ENCODE measurements at places on chromosomes 13 and 19.

DNA sequence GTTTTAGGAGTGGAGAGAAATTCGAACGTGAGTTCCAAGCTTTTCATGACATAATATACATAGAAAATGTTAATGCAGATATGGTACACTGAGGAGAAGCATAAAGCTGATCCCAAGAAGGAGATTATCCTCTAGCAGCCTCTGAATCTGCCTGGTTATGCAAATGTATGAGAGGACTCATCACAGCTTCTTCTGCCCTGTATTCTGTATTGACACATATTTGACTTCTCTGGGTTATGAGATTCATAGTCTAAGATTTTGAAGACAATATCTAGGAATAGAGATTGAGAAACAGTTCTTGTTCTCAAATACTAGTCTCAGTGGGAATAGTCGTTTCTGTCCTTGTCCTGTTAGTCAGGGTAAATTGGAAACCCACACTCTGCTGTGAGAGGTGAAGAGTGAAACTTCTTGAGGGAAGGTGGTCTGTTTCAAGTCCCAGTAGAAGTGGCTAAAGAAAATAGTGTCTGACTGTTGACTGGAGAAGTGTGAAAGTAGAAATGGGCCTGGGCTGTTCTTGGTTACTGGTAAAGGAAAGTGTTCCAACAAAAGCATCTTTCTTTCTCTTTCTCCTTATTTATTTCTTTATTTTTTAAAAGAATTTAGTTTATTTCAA, 1356.6 kb downstream of the SLITRK5 start:
- H3K27me3 ChIP-seq = no peaks in the 10 kb centered on the region
- DNase-seq = no peak
- H3K36me3 ChIP-seq = no peaks in the 10 kb centered on the region
- H3K4me1 ChIP-seq = no peaks in the 10 kb centered on the region
- H3K4me3 ChIP-seq = no peak overlapping the region

DNA sequence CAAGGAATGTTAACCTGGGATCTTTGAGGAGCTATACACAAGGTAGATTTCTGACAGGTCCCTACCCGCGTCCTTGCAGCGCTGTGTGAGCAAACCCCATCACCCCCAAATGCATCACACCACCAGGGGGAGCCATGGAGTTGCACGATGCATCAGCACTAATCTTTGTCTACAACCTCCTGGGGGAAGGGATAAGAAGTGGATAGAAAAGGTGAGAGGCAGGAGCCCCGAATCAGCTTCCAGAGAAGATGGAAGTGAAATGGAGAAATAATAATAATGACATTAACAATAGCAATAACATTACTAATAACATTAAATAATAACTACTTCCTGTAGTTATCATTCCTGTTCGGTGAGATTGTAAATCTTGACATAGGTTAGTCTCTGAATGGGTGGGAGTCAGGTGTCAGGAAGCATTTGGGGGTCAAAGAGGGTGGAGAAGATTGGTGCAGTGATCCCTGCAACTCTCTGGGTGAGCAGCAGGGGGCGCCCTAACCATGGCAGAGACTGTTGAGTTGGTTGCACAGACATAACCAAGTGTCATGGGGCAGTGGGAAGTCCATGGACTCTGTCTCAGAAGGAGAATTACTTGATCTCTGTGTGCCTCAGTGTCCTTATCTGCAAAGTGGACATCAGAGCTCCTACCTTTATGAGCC, 16.5 kb downstream of the SIGLEC7 start:
- no peaks in the 10 kb centered on the region for H3K4me1 ChIP-seq
- no peak for DNase-seq
- H3K27ac ChIP-seq = no peak overlapping the region
- no peaks in the 10 kb centered on the region for H3K36me3 ChIP-seq
- no peaks in the 10 kb centered on the region for H3K27me3 ChIP-seq
- H3K4me3 ChIP-seq = no peak overlapping the region

- no peak overlapping the region for H3K4me3 ChIP-seq
- H3K27me3 ChIP-seq = no peaks in the 10 kb centered on the region
- DNase-seq = no peak
- H3K4me1 ChIP-seq = peaks cover 14% of the 10 kb centered on the region
- H3K27ac ChIP-seq = no peak overlapping the region
- no peaks in the 10 kb centered on the region for H3K36me3 ChIP-seq
Measured at GRCh38 chr13:33230178-33230881, 55.2 kb downstream of the STARD13 start.

- no peak for DNase-seq
- H3K27ac ChIP-seq = no peak overlapping the region
- H3K36me3 ChIP-seq = no peaks in the 10 kb centered on the region
- H3K4me3 ChIP-seq = no peak overlapping the region
- H3K27me3 ChIP-seq = no peaks in the 10 kb centered on the region
Measured at GRCh38 chr19:46137915-46138473, 10.0 kb upstream of the IGFL2 start.

GRCh38 chr13:75739244-75739868, 103.2 kb downstream of the LMO7 start:
- H3K27ac ChIP-seq = no peak overlapping the region
- no peak for DNase-seq
- no peak overlapping the region for H3K4me3 ChIP-seq

- DNase-seq = no peak
- no peak overlapping the region for H3K4me3 ChIP-seq
- no peak overlapping the region for H3K27ac ChIP-seq
- H3K4me1 ChIP-seq = no peaks in the 10 kb centered on the region
Measured at GRCh38 chr13:97781891-97782305, 171.6 kb upstream of the IPO5 start.

DNA sequence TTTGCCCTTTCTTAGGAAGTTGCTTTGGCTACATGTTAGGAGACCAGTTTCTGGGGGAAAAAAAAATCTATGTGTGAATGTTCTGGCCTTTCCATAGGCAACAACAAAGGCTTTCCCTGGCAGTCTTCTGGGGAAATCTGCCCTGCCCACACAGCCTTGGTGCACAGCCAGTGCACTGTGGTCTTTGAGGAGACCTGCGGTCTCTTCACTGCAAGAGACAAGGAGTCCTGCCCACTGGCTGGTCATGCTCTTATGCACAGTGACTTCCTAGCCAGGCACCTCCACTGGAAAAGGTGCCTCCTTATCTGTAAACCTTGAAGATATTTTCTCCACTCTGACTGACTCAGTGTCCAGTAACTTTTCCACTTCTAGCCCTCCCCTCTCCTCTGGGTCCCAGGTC, 155.1 kb downstream of the SUCLA2 start:
- no peaks in the 10 kb centered on the region for H3K27me3 ChIP-seq
- no peak for DNase-seq
- no peak overlapping the region for H3K27ac ChIP-seq
